ENCODE measurements at places on chromosomes 11 and 22.

GRCh38 chr22:26401726-26402125 is 27.3 kb upstream of the ASPHD2 start:
- no peak for DNase-seq

DNA sequence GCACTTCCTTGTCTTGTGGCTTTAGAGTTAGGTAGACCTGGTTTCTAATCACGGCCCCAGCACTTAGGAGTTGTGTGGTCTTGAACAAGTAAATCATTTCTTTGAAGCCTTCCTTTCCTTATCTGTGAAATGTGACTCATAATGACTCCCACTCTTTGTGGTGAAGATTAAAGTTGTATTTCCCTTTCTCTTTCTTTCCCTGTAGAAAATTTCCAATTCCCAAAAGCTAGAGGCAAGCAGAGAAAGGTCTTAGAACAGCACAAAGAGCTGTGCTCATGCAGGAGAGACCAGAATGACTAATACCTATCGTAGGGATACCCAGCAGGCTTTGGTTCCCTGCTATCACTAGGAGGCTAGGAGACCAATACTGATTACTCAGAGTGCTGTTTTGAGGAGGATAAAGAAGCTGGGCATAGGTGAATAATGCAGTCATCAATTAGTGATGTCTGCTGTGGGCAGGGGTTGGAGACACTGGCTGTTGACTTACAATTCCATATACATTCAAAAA is 270.7 kb upstream of the SYN3 start:
- no peak for DNase-seq

DNA sequence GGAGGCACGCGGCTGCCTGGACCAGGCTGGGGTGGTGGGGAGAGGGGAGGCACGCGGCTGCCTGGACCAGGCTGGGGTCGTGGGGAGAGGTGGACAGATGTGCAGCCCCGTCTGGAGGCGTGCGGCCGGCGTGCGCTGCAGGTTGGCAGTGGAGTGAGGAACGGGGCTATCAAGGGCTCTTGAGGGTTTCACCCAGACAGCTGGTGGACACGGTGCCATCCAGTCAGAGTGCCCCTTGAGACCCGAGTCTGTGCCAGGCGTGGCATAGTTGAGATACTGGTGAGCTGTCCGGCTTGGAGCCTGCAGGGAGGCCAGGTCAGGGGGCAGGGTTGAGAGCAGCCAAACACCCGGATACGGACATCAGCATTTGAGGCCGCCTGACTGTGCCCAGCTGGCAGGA is 1.5 kb upstream of the GRAMD4 start:
- no peak for DNase-seq

GRCh38 chr22:31881200-31881599 is 63.1 kb upstream of the YWHAH start:
- DNase-seq = no peak

- DNase-seq = no peak
These were observed 8.0 kb downstream of the POLD4 start for GRCh38 chr11:67345247-67345919.

GRCh38 chr11:22785251-22785650 is 44.4 kb downstream of the SVIP start:
- DNase-seq = no peak

GRCh38 chr11:119185981-119186634 is 833 bp downstream of the NHERF4 start:
- DNase-seq = no peak
